Mucosa of descending colon (tissue), 3 donors: ENCODE measurements at places on chromosomes 16 and 17. TPM values are rescaled to one million over a fixed set of nuclear protein-coding genes. Genes with fewer than 3 reads are reported as not detected.

DNA sequence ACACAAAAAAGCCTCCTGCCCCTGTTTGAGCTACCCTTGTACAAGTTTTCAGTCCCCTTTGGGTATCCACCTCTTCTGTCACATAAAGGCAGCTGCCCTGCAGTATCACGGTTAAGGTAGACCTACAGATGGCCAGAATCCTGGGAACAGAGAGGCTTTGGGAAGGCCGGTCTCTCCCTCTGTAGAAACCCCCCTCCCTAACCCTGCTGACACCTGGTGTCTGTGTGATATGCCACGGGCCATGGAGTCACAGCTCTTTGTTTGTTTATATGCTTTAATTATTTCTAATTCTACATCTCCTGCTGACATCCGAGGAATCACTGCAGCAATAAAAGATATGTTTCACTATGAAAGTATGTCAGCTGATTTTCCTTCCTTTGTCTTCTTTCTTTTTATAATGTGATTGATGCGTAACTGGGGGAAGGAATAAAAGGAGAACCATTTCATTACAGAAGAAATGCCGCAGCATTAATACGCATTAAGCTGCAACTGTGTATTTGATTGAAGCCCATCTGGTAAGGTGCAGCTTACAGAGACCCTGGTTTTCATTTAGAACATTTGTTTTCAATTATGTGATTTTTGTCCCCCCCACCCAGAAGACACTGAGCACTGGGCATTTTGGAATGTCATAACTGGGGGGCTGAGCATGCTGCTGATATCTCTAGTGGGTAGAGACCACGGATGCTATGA lies 142.1 kb downstream of the SLC39A11 start:
- DNase-seq, result no peak

GRCh38 chr16:17658881-17659280 lies 188.1 kb upstream of the XYLT1 start:
- DNase-seq, result no peak

- DNase-seq, result no peak
These were observed 89.8 kb downstream of the CYB561 start for GRCh38 chr17:63356337-63356757.

- no peak for DNase-seq
These were observed 2.7 kb downstream of the KCTD2 start for GRCh38 chr17:75049706-75050105.

GRCh38 chr17:17613708-17614114 lies 22.2 kb upstream of the PEMT start:
- no peak for DNase-seq

- no peak for DNase-seq
These were observed 6.3 kb upstream of the GGA2 start for GRCh38 chr16:23516366-23517137.

- no peak for DNase-seq
These were observed 15.6 kb downstream of the SBK1 start for GRCh38 chr16:28307936-28308335.

GRCh38 chr16:56964243-56965148 lies 2.7 kb downstream of the CETP start:
- peak; percentile 100 for DNase-seq

- DNase-seq, result no peak
These were observed 10.1 kb upstream of the PHF12 start for GRCh38 chr17:28961391-28961790.

DNA sequence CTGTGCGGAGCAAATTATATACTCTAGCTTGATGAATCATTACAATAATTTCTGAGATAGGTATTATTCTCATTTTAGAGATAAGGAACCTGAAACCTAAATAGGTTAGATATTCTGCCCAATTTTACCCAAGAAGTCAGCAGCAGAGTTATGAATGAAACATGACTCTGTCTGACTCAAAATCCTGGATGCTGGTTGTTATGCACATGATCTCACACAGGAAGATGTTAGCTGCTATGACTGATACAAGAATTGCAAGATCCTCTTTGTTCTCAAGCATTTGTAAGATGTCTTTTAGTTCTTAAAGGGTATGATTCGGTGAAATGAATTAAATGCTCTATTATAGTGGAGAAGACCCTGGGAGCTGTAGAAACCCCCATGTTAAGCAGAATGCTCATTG lies 447.8 kb downstream of the KIF2B start:
- DNase-seq, result no peak

- no peak for DNase-seq
These were observed 436.4 kb downstream of the KCNJ18 start for GRCh38 chr17:22128723-22129122.

GRCh38 chr17:40597556-40598300 lies 32.5 kb upstream of the CCR7 start:
- no peak for DNase-seq

- DNase-seq, result peak; percentile 91
These were observed at the start of gene DHRS11 for GRCh38 chr17:36591434-36592315. Gene DHRS11 (plus strand): TSS chr17:36591879. CDS start chr17:36592010, 131 bp downstream.

DNA sequence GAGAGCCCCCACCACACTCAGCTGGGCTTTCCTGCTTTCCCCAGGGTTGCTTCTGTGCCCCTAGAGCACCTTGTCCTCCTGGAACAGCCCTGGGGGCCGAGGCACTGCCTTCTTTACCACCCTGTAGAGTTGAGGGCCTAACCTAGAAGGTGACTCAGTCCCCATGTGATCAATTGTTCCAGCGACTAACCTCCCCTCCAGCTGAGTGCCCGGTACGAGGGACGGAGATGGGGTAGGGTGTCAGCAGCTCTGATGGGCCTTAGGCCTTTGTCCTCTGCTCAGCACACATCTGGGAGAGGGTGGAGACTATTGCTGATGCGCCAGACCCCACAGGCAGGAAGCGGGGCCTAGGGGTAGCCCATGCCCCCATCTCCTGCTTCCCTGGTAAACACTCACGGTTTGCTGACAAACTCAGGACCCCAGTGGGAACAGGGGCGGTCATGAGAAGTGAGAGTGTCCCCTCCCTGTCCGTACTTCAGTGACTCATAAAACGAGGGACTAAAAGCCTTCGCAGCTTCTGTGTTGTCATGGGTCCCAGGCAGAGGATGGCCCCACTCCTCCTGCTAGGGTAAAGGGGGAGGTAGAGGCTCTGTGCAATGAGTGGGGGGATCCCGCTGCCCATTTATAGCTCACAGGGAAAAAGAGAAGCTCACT lies 33.1 kb downstream of the NECAB2 start:
- no peak for DNase-seq

DNA sequence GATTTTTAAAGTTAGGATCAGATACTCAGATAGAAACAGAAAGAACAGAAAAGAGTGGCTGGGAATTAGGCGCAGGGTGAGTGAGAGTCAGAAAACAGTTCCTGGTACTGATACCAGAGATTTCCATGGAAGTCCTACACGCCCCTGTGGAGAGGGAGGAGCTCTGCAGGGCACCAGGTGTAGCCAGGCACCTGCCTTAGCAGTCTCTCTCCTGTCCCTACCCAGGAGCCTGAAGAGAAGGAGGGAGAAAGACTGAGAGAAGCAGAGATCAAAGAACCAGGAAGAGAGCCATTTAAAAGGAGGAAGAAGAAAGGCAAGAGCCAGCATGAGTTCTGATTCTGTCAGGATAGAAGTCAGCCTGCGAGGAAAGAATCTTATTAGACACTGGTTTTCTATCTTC lies 65.0 kb downstream of the CBLN1 start:
- DNase-seq, result no peak

DNA sequence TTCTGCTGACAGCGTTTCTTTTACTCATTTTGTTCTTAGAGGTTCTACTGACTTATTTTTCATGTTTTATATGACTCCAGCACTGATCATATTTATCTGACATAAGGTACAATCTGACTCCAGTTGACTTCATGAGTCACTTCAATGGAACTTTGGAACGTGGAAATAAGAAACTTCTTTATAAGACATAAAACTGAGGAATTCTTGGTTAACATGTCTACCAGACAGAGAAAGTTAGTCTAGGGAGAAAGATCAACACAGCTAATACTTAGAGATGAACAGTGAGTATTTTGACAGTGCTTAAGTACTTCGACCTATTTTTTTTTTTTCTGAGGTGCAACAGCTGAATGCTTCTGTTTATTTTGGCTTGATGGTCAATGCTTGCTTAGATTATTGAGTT lies 679.5 kb downstream of the KCNJ2 start:
- no peak for DNase-seq

GRCh38 chr16:49287572-49287971 lies 5.9 kb upstream of the CBLN1 start:
- no peak for DNase-seq

DNA sequence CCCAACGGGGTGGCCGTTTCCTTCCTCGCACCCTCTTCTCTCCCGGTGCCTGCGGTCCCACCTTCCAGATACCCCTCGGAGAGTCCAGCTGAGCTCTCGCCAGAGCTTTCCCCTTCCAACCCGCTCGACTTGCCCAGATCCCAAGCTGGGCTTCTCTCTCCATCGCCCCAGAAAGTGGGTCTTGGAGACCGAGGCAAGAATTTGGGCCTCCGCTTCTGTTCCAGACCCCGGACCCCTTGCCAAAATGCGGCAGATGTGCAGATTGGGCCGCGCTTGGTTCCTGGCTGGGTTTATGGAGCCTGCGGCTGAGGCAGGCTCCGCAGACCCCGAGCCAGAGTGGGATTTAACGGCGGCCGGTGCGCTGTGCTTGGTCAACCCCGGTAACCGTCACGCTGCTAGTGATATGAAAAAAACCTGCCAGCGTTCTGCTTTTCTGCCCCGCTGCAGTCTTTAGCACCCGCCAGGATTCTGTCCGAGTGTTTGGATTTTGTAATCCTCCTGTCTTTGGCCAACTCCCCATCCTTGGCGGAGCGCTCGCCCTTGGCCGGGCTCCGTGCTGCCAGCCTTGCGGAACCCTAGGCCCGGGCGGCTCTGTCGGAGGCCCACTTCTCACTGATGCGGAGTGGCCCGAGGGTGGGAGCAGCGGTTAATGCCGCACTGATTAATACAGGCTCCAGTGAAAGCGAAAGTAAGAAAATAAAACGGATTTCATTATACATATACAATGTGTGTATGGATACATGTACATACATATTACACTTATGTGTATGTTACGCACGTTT lies 754 bp upstream of the SLFN11 start:
- peak; percentile 72 for DNase-seq

OTOA gene
- total RNA-seq, result 0.36 TPM

TBC1D3K gene
- total RNA-seq, result not detected

TBC1D3C gene
- total RNA-seq, result 2.3 TPM

CCDC40 gene
- 5.9 TPM for total RNA-seq

CACNG3 gene
- not detected for total RNA-seq

KRTAP9-8 gene
- total RNA-seq, result not detected

RHBDL1 gene
- total RNA-seq, result 2.8 TPM

UNC45B gene
- not detected for total RNA-seq
